ENCODE measurements at places on chromosomes 16 and 17.

DNA sequence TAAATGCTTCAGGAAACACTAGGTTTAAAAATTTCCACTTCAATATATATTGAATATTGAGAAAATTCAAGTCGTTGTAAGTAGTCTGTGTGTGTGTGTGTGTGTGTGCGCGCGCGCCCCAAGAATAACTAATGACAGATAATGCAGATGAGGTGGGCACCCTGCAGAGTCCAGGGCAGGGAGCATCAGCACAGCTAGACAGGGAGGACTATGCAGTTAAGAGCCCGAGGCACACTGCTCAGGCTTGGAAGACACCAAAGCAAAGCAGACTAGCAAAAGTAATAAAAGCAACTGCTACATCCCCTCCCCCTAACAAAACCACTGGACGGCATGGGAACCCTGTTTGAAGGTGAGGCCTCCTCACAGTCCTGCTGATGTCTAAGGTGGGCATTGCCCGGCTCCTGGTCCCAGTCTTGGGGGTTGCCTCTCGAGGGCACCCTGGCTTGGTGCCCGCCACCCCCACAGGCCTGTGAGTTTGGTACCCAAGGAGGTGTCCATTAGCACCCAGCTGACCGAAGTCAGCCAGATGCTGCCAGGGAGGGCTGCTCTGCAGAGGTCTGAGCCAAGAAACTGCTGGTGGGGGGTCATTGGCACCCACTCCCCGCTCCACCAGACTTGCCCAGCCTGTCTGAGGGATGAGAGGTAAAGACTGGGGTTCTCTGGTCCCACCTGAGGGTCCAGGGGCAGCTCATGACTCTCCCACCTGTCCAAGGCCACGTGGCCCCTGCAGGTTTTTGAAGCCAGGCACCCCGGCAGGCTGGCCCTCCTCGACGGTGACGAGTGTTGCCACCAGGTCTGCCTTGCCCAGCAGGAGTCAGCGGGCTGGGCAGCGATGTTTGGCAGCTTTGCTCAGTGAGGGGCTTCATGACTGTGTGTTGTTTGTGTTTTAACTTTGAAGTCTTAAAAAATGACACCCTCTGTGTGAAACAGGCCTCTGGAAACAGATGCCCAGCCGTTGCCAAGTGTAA lies 18.7 kb downstream of the LRRC75A start:
- no peak for DNase-seq

DNA sequence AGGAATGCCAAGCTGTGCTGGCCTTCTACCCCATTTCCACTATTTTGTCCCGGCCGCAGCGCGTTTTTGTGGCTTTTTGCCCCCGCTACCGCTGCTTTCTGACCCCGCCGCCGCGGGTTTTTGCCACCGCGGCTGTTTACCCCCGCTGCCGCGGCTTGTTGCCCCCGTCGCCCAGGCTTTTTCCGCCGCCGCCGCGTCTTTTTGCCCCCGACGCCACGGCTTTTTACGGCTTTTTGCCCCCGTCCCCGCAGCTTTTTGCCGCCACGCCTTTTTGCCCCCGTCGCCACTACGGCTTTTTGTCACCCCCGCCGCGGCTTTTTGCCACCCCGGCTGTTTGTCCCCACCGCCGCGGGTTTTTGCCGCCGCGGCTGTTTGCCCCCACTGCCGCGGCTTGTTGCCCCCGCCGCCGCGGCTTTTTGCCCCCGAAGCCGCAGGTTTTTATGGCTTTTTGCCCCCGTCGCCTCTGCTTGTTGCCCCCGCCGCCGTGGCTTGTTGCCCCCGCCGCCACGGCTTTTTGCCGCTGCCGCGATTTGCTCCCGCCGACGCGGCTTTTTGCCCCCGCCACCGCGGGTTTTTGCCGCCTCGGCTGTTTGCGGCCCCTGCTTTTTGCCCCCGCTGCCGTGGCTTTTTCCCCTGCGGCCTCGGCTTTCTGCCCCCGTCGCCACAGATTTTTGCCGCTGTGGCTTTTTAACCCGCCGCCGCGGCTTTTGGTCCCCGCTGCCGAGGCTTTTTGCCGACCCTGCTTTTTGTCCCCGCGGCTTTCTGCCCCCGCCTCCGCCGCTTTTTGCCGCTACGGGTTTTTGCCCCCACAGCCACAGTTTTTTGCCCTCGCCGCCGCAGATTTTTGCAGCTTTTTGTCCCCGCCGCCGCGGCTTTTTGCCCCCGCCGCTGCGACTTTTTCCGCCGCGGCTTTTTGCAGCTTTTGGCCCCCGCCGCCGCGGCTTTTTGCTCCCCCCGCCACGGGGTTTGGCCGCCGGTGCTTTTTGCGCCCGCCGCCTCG lies 520.4 kb upstream of the WSB1 start:
- DNase-seq = no peak

DNA sequence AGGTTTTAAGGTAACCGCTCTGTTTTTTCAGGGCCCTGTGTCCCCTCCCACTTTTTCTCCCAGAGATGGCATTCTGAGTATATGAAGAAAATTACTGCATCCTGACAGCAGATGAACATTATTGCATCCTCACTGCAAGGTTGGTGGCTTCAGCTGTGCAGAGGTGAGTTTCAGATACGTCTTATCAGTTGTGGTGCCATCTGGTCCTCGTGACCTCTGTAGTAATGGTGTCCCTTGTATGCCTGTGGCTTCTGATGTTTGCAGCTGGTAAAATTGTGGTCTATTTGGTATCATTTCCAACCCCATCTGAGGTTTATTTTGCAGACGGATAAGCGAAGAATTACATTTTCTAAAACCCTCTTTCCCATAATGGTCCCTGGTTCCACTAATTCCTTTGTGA lies 417.0 kb downstream of the HS3ST3B1 start:
- DNase-seq = no peak

DNA sequence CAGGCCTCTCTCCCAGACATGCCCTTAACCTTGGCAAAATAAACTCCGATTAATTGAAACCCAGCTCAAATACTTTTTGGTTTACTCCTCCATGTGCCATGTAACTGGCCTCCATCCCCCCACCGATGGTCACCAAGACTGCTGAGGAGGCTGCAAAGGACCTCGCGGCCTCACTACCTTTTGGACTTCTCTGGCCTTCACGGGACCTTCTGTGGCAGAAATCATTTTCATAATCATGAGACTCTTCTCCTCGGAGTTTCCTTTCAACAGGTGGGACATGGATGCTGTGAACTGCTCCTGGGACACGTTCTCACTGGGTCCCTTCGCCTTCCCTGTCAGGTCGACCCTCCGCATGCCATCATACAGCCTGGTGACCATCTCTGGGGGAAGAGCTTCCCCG lies 9.0 kb downstream of the MEAK7 start:
- no peak for DNase-seq

- no peak for DNase-seq
Observed at GRCh38 chr16:23535901-23536300, 21.2 kb downstream of the EARS2 start.

GRCh38 chr16:74716355-74716754 lies 15.7 kb upstream of the MLKL start:
- DNase-seq = no peak

DNA sequence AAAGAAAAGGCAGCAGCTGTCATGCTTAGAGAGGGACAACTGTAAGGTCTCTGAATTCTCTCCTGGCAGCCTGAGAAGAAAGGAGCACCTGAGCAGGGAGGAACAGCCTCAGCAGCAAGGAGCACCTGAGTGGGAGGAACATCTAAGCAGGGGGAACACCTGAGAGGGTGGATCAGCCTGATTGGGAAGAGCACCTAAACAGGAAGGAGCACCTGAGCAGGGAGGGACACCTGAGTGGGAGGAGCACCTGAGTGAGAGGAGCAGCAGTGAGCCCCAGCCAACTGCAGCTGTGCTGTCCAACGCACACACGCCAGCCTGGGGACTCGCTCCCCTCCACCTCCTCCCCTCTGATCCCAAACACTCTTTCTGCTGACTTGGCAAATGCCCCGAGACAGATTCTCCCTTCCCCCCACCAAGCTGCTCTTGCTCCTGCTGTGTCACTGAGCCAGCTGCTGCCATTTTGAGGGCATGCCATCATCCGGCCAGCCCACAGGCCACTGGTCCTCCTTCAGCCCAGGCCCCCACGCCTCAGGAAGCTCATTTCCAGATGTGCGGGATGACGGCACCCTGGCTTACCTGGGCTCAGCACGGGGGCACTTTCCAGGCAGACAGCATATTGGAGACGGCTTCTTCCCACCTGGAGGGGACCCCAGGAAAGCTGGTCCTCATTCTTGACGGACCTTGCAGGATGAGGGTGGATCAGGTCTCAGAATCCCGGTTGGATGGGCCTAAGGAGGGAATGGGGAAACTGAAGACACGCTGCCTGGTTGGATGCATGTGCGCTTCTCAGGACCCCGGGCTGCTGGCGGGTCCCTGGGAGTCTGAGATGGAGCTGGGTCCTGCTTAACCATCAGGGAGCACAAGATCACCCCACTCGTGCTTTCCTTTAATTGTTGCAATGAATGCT lies 57.7 kb upstream of the RBFOX3 start:
- no peak for DNase-seq

- no peak for DNase-seq
Observed at GRCh38 chr17:76938009-76938408, 69.8 kb downstream of the MGAT5B start.
